ENCODE measurements at places on chromosomes 1 and 21.

DNA sequence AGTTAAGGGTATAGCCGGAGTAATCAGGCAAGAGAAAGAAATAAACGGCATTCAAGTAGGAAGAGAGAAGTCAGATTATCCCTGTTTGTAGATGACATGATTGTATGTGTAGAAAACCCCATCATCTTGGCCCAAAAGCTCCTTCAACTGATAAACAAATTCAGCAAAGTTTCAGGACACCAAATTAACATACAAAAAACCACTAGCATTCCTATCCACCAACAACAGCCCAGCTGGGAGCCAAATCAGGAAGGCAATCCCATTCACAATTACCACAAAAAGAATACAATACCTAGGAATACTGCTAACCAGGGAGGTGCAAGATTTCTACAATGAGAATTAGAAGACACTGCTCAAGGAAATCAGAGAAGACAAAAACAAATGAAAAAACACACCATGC, 45.3 kb downstream of the MAST2 start:
- no peak for DNase-seq

- DNase-seq = no peak
Observed at GRCh38 chr21:17231771-17232170, 281.1 kb upstream of the CXADR start.

DNA sequence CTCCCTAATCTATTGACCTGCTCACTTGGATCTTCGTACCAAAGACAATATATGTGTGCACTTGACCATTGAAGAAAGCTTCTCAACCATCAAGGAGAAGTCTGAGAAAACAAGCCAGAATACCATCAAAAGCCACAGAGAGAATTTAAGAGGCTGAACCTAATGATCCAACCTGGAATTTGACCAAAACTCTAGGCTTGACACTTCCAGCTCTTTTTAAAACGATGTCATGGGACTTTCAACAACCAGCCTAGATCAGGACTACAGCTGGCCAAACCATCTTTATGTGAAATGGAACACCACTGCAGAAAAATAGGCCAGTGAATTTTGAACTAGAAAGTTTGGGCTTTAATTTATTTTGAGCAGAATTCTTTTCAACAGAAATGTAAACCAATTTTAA, 444.4 kb downstream of the LTN1 start:
- no peak for DNase-seq

DNA sequence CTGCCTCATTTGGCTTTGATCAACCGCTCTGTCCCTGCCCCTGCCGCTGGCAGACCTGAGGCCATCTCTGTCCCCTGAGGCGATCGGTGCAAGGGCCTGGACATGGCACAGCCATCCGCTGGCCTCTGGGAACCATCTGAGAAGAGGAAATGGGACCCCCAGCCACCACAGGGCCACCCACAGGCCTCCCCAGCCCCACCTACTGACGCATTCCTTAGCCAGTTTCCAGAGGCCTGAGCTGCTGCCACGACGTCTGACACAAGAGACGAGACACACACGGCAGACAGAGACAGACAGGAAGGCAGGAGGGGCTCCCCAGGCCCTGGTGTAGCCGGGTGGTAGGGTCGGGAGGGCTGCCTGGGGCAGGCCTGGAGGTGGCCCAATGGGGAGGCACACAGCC, 37.3 kb upstream of the EDN2 start:
- DNase-seq = no peak

DNA sequence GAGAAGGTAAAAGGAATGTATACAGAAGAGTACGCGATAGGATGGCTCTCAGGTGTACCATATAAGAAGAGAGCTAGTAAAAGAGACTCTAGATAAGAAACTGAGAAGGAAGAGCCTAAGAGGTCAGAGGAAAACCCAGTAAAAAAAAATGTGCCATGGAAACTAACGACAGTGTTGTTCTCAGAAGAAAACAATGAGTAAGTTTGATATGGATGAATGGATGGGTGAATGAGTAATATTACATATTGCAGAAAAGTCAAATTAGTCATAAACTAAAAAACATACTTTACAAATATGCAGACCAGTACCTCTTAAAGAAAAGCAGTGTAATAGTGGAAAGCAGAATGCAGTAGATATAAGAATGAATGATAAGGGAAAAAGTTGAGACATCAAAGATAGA, 316.2 kb downstream of the HMCN1 start:
- DNase-seq = no peak

GRCh38 chr1:36157115-36157903, 1.3 kb downstream of the MAP7D1 start:
- no peak for DNase-seq

DNA sequence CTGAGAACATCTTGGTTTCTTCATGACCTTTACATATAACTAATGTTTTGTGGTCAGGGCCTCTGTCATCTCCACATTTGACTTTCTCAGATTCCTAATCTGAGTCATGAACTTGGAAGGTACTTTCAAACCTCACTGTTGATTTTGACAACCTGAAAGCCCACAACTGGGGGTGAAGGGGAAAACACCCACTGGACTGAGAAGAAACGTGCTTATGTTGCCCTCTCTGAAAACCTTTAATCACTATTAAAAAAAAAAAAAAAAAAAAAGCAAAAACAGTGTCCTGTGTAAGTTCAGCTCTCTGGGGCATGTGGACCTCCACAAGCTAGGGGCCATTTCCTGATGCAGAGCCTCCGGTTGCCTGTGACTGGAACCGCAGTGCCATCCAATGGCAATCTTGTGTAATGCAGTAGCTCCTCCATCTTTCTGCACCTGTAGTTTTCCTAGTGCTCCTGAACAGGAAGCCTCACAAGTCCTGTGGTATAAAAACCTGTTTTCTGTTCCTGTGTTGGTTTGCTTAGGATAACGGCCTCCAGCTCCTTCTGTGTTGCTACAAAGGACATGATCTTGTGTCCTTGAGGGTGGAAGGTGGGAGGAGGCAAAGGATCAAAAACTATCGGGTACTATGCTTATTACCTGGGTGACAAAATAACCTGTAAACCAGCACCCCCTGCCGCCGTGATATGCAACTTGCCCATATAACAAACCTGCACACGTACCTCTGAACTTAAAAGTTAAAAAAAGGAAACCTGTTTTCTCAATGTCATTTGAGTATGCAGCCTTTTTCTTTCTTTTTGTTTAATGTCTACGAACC, 124.5 kb downstream of the ZNF648 start:
- no peak for DNase-seq

GRCh38 chr1:107707111-107707510, 257.9 kb downstream of the VAV3 start:
- no peak for DNase-seq

GRCh38 chr1:159854693-159855192, 7.7 kb downstream of the VSIG8 start:
- DNase-seq = peak; percentile 47

DNA sequence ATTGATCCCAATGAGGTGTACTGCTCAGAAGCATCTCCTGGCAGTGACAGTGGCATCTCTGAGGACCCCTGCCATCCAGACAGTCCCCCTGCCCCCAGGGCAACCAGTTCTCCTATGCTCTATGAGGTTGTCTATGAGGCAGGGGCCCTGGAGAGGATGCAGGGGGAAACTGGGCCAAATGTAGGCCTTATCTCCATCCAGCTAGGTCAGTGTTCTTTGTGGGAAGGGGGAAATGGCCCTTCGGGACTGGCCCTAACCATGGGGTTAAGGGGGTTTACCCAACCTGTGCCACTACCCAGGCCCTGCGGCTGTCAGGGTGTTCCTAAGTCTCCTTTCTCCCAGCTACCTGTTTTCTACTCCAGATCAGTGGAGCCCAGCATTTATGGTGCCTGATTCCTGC, 1.3 kb downstream of the CREB3L4 start:
- no peak for DNase-seq

DNA sequence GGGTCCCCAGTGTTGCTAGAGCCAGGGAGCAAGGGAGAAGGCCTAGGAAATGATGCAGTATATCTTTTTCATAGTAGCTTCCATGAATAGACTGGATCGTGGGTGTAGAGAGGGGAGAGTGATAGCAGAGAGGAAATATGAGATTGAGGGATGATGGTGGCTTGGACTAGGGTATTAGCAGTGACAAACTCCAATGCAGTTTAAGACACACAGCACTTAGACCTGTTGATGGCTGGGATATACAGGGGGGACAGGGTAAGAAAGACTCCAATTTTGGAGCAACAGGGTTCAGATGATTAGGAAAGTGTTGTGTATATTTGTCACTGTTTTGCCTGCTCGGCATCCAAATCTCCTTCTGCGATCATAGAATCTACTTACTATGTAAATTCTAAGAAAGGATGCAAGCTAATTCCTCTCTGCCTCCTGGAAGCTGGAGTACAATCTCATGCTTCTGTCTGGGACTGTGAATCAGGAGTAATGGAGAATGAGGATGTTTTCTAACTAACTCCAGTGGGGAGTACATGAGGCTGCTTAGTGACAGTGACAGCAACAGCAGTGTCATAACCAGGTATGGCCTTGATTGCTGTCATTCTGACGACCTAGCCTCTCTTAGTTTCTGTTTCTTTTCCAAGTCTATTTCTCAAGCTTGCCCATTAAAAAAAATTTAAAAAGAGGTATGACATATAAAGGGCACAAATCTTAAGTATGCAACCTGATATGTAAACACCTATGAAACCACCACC, 47.5 kb downstream of the SYDE2 start:
- no peak for DNase-seq

DNA sequence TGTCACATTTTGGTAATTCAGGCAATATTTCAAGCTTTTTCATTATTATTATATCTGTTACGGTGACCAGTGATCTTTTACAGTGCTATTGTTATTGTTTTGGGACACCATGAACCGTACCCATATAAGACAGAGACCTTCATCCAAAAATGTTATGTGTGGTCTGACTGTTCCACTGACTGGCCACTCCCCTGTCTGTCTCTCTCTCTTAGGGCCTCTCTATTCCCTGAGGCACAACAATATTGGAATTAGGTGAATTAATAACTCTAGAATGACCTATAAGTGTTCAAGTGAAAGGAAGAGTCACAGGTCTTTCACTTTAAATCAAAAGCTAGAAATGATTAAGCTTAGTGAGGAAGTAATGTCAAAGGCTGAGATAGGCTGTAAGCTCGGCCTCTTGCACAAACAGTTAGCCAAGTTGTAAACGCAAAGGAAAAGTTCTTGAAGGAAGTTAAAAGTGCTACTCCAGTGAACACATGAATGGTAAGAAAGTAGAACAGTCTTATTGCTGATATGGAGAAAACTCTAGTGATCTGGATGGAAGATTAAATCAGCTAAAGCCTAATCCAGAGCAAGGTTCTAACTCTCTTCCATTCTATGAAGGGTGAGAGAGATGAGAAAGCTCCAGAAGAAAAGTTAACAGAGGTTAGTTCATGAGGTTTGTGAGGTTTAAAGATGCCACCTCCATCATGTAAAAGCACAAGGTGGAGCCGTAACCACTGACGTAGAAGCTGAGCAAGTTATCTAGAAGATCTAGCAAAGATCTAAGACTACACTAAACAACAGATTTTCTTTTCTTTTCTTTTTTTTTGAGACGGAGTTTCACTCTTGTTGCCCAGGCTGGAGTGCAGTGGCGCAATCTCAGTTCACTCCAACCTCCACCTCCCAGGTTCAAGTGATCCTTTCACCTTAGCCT, 19.7 kb upstream of the DIPK1A start:
- no peak for DNase-seq

GRCh38 chr1:152179566-152179965, 20.5 kb upstream of the RPTN start:
- DNase-seq = no peak

DNA sequence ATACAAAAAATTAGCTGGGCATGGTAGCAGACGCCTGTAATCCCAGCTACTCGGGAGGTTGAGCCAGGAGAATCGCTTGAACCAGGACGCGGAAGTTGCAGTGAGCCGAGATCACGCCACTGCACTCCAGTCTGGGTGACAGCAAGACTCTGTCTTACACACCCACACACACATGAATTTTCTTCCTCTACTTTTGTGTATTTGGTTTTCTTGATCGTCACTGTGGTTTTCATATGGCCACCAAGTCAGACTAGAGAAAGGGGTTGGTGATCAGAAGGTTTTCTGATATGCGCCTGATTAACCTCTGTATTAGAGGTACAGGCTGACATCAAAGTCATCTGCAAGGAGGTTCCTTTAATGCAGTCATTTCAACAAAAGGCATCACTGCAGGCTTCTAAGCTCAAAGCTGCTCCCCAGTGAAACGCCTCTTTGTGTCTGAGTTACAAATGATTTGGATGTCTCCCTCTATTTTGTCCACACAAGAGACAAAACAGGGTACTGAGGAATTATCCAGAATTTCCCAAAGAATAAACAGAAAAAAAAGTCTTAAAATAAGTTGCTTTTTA, 11.1 kb downstream of the SH2D1B start:
- no peak for DNase-seq

DNA sequence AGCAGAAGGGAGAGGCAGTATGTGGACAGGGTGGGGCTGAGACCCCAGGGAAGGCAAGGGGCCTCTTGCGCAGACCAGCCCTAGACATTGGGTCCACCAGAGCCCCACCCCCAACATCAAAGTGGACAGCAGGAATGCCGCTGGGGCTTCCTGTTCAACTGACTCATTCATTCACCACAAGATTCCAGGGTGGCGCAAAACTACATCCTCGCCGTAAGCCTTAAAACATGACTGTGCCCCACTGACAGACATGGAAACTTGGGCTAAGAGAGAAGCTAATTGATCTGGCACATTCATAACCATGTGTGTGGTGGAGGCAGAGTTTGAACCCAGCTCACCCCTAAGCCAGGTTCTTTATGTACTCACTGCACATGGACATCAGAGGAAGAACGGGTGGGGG, 14.0 kb downstream of the COL16A1 start:
- no peak for DNase-seq

DNA sequence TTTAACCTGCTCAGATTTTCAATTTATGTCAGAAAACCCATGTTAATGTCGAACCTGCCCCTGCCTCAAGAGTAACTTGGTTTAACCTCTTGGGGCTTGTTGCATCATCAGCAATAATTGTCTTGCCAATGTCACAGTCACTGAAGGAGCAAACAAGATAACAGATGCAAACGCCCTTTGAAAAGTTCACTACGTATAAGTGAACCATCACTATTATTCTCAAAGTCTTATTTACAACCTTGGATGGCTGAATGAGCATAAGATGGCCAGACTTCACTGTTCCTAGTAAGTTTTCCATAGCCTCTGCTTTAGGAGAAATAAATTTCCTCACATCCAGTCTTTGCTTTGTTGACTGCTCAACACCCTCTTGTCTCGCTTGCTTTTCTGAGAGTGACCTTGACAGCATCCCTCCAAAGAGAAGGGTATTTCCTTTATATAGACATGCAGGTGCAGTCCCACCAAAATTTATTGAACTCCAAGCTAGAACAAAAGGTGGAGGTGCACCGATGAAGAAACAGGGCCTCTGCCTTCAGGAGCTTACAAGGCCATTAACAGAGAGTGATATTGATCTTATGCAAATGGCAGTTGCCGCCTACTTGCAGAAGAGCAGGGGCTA, 749 bp upstream of the LRIG2 start:
- DNase-seq = no peak

- no peak for DNase-seq
Observed at GRCh38 chr1:221923929-221924598, 182.2 kb upstream of the DUSP10 start.

DNA sequence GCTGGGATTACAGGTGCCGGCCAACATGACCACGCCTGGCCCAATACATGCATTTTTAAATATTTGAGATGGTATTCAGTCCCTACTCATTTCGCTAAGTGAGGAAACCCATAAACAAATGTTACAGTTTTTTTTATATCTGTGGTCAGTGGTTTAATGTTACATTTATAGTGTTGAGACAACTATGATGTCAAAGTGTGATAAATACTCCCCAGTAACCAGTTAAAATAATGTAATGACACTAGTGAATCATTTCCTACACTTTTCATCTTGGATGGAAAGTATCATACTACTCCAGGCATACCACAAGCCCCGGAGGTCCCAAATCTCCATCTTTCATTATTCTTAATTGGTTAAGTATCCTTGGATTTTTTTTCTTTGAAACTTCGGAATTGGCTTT, 87.5 kb upstream of the KIF26B start:
- DNase-seq = no peak

- no peak for DNase-seq
Observed at GRCh38 chr1:199981584-199981983, 45.9 kb upstream of the NR5A2 start.

Data from stimulated activated CD8-positive, alpha-beta memory T cell treated with anti-CD3 and anti-CD28 coated beads, Interleukin-7, amount 100 ng/mL, for 1 hour (primary cell).